ENCODE measurements at places on chromosomes 4 and X. TPM values are rescaled to one million over a fixed set of nuclear protein-coding genes. Genes with fewer than 3 reads are reported as not detected.
A peak's percentile ranks its signal among the peaks of the same experiment; 100 is the strongest.

- H3K27ac ChIP-seq, result no peak overlapping the region
- H3K4me3 ChIP-seq, result no peak overlapping the region
- DNase-seq, result no peak
- H3K36me3 ChIP-seq, result no peaks in the 10 kb centered on the region
Observed at GRCh38 chrX:41616935-41617334, 71.8 kb upstream of the GPR34 start.

- H3K27ac ChIP-seq, result no peak overlapping the region
- H3K27me3 ChIP-seq, result no peaks in the 10 kb centered on the region
- H3K4me1 ChIP-seq, result no peaks in the 10 kb centered on the region
- no peaks in the 10 kb centered on the region for H3K36me3 ChIP-seq
- DNase-seq, result no peak
- no peak overlapping the region for H3K4me3 ChIP-seq
Observed at GRCh38 chr4:162866565-162866964, 300.1 kb downstream of the NAF1 start.

- no peaks in the 10 kb centered on the region for H3K4me1 ChIP-seq
- no peak overlapping the region for H3K27ac ChIP-seq
- no peak overlapping the region for H3K4me3 ChIP-seq
- H3K27me3 ChIP-seq, result no peaks in the 10 kb centered on the region
- DNase-seq, result no peak
Observed at GRCh38 chrX:103510031-103510430, 9.3 kb downstream of the RAB40A start.

DNA sequence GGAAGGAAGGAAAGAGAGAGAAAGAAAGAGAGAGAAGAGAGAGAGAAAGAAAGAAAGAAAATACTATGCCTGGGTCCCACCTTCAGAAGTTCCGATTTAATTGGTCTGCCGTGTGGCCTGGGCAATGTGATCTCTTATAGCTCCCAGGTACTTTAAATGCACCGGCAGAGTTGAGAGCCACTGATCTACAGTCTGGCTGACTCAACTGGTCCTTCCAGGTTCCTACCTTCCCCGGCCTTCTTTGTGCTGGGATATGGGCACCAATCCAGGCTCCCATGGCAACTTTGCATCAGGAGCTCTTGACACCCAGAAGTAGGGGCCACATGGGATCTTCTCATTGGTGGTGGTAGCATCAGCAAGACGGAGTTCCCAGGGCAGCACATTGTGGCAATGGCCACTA is 186.5 kb upstream of the ATP6AP2 start:
- H3K4me1 ChIP-seq, result no peaks in the 10 kb centered on the region
- no peaks in the 10 kb centered on the region for H3K27me3 ChIP-seq
- no peaks in the 10 kb centered on the region for H3K36me3 ChIP-seq
- H3K27ac ChIP-seq, result no peak overlapping the region
- no peak for DNase-seq
- no peak overlapping the region for H3K4me3 ChIP-seq

- H3K4me1 ChIP-seq, result no peaks in the 10 kb centered on the region
- H3K36me3 ChIP-seq, result peaks cover 6% of the 10 kb centered on the region
- no peak overlapping the region for H3K4me3 ChIP-seq
- no peak overlapping the region for H3K27ac ChIP-seq
- no peak for DNase-seq
Observed at GRCh38 chr4:184693056-184693455, 40.8 kb downstream of the CENPU start.

DNA sequence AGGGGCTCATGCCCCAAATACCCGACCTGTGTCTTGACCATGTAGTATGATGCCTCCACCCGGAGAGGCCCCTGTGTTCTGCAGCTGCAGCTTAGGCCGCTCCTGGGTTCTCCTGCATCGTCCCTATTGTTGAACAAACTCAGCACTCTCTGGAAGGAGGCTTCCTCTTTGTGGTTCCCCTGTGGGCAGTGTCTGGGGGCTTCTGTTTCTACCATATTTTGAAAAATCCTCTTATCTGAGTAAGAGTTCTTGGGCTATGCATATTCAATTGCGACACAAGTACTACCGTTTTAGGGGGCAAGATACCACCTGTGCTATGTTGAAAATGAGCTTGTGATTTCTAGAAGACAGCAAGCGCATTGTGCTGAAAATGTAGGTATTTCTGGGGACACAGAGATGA is 276.6 kb downstream of the DHRSX start:
- no peak for DNase-seq
- H3K36me3 ChIP-seq, result peaks cover 44% of the 10 kb centered on the region
- no peak overlapping the region for H3K4me3 ChIP-seq
- no peaks in the 10 kb centered on the region for H3K4me1 ChIP-seq

- H3K36me3 ChIP-seq, result no peaks in the 10 kb centered on the region
- DNase-seq, result no peak
- no peaks in the 10 kb centered on the region for H3K4me1 ChIP-seq
- peak overlapping the region; percentile 45 for H3K27ac ChIP-seq
- H3K4me3 ChIP-seq, result no peak overlapping the region
- H3K27me3 ChIP-seq, result no peaks in the 10 kb centered on the region
Observed at GRCh38 chr4:150072906-150073714, 5.1 kb upstream of the DCLK2 start.

DNA sequence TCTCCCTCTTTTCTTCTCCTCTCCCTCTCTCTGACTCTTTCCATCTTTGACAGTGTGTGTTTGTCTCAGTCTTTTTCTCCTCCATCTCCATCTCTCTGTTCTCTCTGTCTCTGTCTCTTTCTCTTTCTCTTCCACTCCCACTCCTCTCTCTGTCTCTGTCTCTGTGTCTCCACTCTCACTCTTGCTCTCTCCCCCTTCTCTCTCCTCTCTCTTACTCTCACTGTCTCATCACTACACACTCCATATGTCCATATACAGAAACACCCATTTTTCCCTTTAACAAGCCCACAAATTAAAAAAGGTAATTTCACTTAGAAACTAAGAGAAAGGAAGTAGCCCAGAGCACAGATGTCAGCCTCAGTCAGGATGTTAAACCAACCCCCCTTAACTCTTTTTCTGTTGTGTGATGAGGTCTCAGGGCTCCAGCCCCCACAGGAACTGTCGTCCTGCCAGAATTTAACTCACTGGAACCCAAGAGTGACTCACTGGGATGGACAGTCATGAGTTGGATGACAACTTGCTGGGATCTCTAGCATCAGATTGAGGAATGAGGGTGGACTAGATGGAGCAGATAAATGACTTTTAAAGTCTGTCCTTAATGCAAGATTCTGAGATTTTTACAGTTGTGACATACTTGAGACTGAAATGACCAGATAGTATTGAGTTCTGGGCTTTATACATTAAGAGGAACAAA is 27.5 kb downstream of the OTUD6A start:
- no peak overlapping the region for H3K27ac ChIP-seq
- no peak overlapping the region for H3K4me3 ChIP-seq
- no peaks in the 10 kb centered on the region for H3K4me1 ChIP-seq
- no peak for DNase-seq

DNA sequence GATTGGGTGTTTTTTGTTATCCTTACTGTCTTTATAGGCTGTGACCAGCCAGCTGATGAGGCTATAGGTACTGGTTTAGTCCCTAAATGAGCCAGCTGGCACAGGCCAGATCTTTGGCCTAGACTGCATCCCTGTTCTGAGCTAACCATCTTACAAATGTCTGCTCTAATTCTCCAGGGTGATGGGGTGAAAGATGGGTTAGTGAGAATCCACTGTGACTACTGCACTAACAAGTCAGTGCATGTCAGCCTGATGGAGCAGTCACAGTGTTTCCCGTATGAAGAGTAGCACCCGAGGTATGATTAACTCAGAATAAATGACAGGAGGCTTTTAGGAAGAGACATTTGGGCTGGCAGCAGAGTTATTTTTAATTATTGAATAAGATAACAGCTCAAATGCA is 181.0 kb downstream of the DCTD start:
- no peak for DNase-seq
- H3K4me3 ChIP-seq, result no peak overlapping the region
- no peaks in the 10 kb centered on the region for H3K27me3 ChIP-seq
- no peaks in the 10 kb centered on the region for H3K4me1 ChIP-seq
- no peak overlapping the region for H3K27ac ChIP-seq
- H3K36me3 ChIP-seq, result no peaks in the 10 kb centered on the region

DNA sequence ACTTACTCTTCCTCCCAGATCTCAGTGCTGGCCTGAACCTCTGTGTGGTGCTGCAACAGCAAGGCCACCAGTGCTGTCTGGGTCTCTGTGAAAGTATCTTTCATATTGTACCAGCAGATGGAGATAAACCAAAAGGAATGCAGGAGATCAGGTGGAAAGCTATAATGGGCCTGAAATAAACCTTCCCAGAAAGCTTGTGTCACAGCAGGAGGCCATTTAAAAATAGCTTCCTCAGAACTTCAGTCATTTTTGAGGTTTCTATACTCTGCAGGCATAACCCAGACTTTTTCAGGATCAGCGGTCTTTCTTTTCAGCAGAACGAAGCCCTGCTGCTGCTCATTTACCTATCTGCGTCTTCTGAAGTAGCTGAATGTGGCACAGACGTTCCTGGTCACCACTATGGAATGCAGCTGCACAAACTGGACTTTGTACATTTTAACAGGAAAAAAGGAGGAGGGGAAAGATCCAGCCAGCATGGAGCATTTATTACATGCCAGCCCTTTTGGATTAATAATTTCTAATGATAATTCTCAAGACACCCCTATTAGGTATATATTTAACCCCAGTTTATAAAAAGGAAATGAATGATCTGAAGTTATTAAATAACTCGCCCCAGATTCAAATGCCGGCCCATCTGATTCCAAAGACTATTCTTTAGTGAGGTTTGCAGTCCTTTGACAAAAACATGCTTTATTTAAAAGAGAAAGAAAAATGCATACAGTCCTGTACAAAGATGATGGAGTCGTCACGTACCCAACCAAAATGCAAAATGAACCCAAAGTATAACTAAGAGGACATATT is 119.7 kb downstream of the NFKB1 start:
- no peak overlapping the region for H3K4me3 ChIP-seq
- DNase-seq, result no peak
- peak overlapping the region; percentile 62 for H3K27ac ChIP-seq

- no peaks in the 10 kb centered on the region for H3K27me3 ChIP-seq
- no peaks in the 10 kb centered on the region for H3K4me1 ChIP-seq
- H3K36me3 ChIP-seq, result no peaks in the 10 kb centered on the region
- no peak overlapping the region for H3K4me3 ChIP-seq
- no peak for DNase-seq
- no peak overlapping the region for H3K27ac ChIP-seq
Observed at GRCh38 chr4:141686879-141687278, 50.5 kb downstream of the IL15 start.

- H3K4me1 ChIP-seq, result no peaks in the 10 kb centered on the region
- DNase-seq, result no peak
Observed at GRCh38 chr4:104063341-104063740, 343.6 kb upstream of the TACR3 start.

DNA sequence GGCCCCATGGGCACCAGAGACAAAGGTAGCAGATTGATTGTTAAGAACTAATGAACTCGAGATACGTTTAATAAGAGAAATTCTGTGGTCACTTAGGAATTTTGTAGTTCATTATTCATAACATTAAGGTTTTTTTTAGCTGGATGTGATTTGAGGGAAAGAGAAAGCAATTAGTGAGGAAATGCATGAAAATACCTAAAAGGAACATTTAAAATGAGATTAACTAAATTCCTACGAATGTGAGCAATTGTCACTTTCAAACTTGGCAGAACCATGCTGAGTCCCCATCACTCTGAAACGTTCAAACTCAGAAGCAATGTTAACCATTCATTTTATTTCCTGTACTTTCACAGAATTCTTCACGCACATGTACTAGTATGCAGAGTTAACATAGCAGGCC is 5.9 kb downstream of the PRMT9 start:
- H3K36me3 ChIP-seq, result peaks cover 8% of the 10 kb centered on the region
- peaks cover 7% of the 10 kb centered on the region for H3K4me1 ChIP-seq
- H3K4me3 ChIP-seq, result no peak overlapping the region
- DNase-seq, result no peak
- H3K27me3 ChIP-seq, result no peaks in the 10 kb centered on the region

DNA sequence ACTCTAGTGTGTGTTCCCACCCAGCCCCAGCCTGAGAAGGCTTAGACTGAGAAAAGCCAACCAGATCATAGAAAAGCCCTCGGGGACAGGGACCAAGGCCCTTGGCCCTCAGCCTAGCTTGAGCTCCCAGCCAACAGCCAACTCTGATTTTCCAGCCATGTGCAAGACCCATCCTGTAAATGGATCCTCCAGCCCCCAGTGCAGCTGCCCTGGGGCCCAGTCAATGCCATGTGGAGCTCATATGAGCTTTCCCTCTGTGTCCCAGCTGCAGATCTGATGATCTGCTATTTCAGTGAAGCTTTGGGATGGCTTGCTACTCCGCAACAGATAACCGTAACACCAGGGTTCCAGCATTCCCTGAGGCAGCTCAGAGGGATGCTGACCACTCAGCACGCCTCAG is 40.5 kb upstream of the CDKN2AIP start:
- no peaks in the 10 kb centered on the region for H3K4me1 ChIP-seq
- no peak overlapping the region for H3K27ac ChIP-seq
- no peaks in the 10 kb centered on the region for H3K36me3 ChIP-seq
- H3K4me3 ChIP-seq, result no peak overlapping the region

FANCB gene
- total RNA-seq, result not detected
